ENCODE measurements at places on chromosomes 11 and 22. TPM values are rescaled to one million over a fixed set of nuclear protein-coding genes. Genes with fewer than 3 reads are reported as not detected.

The TCIRG1 gene
- 42.1 TPM for total RNA-seq

The CHID1 gene
- 49.6 TPM for total RNA-seq

The OR52N4 gene
- total RNA-seq: not detected

The TMEM191C gene
- total RNA-seq: 2.6 TPM

The SLC43A3 gene
- total RNA-seq: 61.6 TPM

The XKR3 gene
- total RNA-seq: not detected

Data from fibroblast of lung (primary cell).